Pericardium fibroblast (primary cell): ENCODE measurements at places on chromosomes 1 and 21. TPM values are rescaled to one million over a fixed set of nuclear protein-coding genes. Genes with fewer than 3 reads are reported as not detected.

Gene ADAM30
- total RNA-seq, result not detected in 2 replicates

Gene PTPN7
- total RNA-seq, result not detected in 2 replicates

Gene RXRG
- not detected in 2 replicates for total RNA-seq

Gene BTF3L4
- 49.6 and 70.4 TPM in 2 replicates for total RNA-seq

Gene GNG12
- total RNA-seq, result 116 and 127 TPM in 2 replicates
